ENCODE measurements at places on chromosomes 2 and 18.

DNA sequence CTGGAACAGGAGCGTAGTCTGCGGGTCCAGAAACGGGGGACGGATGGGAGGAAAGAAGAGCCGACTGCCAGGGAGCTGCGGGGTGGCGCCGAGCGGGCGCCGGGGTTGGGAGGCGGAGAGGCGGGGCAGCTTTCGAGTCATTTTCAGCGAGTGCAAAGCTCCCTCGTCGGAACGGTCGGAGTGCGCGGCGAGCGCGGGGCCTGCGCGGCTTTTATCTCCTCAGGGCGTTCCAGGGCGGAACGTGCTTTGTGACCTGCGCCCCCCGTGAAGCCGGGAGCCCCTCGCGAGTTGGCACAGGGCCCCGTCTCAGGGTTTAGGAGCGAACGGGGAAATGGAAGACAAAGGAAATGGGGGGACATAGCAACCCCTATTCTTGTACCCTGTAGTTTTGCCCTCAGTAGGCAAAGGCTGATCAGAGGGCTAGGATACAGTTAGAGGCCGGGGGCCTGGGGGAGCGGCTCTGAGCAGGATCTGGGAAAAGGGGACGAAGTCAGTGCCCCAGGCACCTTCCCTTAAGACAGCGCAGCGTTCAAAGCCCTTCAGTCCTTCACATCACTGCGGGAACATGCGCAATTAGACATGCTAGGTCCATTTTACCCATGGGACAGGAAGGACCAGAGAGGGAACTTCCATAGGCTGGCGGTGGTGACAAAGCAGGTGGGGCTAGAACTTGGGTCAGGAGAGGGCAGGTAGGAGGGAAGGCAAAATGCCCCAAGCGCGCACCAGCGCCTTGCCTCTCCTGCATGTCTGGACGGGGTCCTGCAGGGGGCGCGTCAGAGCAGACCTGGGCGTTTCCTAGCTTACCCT, 60.1 kb upstream of the IL1RL1 start:
- DNase-seq = peak; percentile 42

DNA sequence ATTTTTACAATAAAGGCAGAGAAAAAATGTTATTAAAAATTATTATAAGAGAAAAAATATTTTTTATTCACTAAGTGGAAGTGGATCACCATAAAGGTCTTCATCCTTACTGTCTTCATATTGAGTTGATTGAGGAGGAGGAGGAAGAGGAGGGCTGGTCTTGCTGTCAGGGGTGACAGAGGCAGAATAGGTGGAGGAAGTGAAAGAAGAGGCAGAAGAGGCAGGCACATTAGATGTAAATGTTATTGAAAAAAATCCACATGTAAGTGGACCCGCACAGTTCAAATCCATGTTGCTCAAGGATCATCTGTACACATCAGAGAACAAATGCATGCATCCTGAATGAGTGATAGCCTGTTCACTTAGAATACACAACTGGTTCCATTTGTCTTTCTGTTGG, 6.4 kb upstream of the SPATS2L start:
- DNase-seq = no peak

DNA sequence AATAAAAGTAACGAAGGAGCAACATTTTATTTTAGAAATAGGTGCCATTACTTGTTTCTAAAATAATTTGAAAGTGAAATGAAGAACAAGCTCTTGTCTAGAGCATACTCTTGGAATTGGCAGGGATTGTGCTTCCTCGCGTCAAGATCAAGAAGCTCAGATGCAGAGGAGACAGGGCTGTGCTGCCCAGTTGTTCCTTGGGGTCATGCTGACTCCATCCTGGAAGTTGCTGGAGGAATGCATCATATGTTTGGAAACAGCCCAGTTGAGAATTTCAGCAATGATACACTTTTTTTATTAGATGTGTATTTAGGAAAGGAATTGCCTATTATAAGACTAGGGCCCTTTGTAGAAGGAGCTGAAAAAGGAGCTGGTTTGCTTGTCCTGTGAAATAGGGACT, 17.2 kb downstream of the LTBP1 start:
- no peak for DNase-seq

DNA sequence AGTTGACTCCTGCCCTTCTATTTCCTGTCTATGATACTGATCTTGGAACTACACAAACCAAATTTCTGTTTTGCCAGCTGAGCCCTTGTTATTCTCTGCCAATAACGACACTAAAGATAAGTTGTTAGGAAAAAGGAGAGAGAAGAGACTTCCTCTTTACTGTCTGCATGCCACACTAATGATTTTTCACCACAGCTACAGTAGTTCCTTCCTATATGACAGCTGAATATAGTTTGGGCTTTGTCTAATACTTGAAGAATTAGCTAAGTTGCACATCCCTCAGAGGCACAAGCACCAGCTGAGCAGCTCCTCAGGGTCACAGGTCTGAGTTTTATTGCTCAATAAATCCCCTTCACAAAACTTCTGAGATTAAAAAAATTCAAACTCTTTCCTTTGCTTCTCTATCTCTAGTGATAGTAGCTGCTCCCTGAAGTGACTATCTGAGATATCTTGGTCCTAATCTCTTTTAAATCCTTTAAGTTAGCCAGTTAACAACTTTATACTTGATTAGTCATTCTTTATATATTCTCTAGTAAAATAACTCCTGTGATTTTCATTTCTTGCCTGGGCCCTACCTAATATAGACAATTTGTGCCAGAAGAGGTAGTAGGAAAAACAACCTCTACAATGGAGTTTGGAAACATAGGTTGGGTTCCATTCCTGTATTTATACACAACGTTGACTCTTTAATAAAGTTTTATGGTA, 253.0 kb upstream of the CNTNAP5 start:
- no peak for DNase-seq

- no peak for DNase-seq
Observed at GRCh38 chr2:210199854-210200253, 25.4 kb downstream of the ACADL start.

- DNase-seq = no peak
Observed at GRCh38 chr18:76064998-76065397, 430.0 kb downstream of the ZNF516 start.

Measured in GM19239 (cell line).